ENCODE measurements at places on chromosomes 13 and 19.
A peak's percentile ranks its signal among the peaks of the same experiment; 100 is the strongest.

DNA sequence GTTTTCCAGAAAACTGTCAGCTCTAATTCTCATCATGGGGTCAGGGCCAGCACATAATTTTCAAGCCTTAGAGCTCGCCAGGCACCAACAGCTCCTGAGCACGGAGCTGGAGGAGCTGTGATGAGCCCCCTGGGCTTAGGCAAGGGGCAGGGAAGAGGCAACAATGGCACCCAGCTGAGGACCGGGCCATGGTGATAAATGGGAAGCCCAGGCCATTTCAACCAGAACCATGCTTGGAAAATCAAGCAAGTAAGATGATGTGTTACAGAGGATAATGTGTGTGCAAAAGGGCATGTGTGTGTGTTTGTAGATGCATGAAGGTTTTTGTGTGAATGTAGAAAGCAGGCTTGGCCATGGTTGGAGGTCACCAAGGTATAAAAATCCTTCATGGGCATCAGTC is 66.8 kb upstream of the UBAC2 start:
- DNase-seq = no peak

- DNase-seq = no peak
These were observed 34.9 kb upstream of the ZNF83 start for GRCh38 chr19:52673014-52673413.

- DNase-seq = no peak
These were observed 33.7 kb downstream of the VSTM1 start for GRCh38 chr19:54029930-54030490.

GRCh38 chr19:18251587-18252369 is 22.5 kb downstream of the IQCN start:
- DNase-seq = no peak

GRCh38 chr19:14006766-14007562 is 844 bp upstream of the RFX1 start:
- DNase-seq = no peak

GRCh38 chr19:10565028-10565566 is 713 bp downstream of the KRI1 start:
- DNase-seq = no peak

DNA sequence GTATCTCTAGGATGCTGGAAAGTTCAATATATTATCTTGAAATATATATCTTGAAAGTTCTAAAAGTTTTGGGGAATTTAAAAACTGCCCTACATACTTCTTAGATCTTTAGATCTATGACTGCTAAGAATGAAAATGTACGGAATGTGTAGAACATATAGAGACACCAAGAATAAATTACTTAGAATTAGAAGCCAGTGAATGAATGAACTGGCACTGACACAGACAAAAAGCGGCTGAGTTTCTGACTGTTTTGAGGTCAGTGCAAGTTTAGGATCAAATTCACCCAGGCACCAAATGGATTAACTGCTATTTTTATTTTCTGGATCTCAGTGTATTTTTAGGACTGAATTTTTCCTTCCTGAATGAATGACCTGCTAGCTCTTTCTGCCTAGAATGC is 411.2 kb downstream of the KCTD12 start:
- no peak for DNase-seq

DNA sequence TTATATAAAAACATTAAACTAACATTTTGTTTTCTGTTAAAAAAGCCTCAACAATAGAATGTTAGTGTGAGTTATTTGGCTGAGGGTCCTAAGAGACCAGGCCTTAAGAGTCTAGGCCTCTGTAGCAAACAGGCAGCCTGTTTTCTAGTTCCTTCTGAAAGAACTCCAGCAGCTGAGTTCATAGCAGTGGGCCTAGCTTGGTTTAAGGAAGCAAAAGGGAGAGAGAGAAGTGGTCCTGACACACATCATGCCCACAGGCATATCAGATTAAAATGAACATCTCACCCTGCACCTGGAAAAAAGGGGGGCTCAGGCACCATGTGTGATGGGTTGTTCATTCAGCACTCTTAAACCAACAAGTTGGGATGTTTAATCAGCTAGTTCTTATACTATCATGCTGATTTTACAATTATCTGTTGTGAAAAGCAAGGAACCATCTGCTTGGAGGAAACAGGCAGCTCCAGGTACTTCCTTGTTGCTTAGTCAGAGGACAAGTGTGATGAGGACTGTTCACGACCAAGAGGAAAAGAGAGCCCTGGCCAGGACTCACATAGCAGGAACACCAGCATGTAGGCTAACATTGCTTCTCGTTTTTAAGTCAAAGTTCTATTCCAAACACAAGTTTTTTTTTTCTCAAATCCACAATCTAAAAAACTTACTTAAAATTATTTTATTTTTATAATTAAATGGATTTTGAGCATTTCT is 81.3 kb upstream of the FRY start:
- DNase-seq = no peak

DNA sequence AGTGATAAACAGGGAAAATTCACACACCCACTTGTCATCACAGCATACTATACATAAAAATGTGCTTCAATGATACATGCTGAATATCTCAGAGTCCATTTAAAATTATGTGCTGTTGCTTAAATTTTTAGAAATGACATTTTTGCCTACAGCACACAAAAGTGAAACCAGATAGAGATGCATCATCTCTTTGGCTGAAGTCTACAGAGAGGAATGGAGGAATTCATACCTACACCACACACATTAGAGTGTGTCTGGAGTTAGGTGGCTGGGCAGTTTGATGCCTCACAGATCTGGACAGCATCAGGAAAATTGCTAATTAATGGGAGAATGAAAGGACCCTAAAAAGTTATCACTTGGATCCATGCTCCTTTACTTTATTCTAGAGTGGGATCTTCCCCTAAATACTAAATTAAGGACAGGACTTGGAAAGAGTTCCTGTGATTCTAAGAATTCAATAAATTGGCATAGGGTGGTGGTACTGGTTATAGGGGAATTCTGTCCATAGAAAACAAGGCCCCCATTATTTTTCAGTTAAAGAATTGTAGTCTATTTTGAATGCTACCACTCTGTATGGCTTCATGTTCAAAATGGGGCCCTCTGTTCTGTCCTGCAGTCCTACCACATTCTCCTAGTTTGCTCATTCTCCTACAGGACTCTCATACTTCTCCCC is 41.3 kb downstream of the RCBTB2 start:
- DNase-seq = no peak

- no peak for DNase-seq
These were observed 42.1 kb downstream of the PTPRS start for GRCh38 chr19:5298471-5298901.

GRCh38 chr19:9877780-9878510 is 42.8 kb downstream of the PIN1 start:
- no peak for DNase-seq

DNA sequence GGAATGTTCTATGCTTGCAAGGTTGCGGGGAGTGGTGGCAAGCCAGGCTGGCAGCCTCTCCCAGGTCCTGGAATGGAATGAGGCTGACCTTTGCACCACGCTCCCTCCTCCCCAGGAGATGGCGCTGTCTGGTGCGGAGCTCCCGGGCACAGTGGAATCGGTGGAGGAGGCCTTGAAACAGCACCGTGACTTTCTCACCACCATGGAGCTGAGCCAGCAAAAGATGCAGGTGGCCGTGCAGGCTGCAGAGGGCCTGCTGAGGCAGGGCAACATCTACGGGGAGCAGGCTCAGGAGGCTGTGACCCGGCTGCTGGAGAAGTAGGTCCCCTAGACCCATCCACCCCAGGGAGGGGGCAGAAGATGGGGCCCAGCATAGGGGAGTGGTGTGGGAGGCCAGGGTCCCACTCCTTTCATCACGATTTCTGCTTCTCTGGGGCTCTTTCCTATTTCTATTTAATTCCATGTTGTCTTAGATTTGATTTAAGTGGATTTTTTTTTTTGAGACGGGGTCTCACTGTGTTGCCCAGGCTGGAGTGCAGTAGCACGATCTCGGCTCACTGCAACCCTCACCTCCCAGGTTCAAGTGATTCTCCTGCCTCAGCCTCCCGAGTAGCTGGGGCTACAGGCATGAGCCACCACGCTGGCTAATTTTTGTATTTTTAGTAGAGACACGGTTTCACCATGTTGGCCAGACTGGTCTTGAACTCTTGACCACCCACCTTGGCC is 53.2 kb upstream of the SHKBP1 start:
- no peak for DNase-seq

- DNase-seq = no peak
These were observed 231.1 kb upstream of the SERP2 start for GRCh38 chr13:44142540-44142867.

DNA sequence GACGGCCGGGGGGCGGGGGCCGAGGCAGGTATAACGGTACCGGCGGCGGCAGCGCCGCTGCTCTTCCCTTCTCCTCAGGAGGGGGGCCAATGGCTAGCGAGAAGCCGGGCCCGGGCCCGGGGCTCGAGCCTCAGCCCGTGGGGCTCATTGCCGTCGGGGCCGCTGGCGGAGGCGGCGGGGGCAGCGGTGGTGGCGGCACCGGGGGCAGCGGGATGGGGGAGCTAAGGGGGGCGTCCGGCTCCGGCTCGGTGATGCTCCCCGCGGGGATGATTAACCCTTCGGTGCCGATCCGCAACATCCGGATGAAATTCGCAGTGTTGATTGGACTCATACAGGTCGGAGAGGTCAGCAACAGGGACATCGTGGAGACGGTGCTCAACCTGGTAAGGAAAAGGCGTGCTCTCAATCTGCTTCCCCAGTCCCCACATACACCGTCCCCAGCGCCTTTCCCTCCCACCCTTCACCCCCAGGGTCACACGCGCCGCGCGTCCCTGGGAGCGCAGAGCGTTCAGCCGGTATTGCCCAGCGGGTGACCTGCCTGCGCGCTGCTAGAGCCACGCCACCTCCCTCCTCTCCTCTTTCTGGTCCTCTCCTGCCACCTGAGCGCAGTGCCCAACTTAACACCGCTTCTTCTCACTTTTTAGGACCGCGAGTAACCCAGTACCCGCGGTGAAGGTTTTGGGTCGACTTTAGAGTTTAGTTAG is 814 bp downstream of the NBEA start:
- DNase-seq = no peak

GRCh38 chr13:106883976-106884375 is 316.0 kb upstream of the ARGLU1 start:
- DNase-seq = no peak

DNA sequence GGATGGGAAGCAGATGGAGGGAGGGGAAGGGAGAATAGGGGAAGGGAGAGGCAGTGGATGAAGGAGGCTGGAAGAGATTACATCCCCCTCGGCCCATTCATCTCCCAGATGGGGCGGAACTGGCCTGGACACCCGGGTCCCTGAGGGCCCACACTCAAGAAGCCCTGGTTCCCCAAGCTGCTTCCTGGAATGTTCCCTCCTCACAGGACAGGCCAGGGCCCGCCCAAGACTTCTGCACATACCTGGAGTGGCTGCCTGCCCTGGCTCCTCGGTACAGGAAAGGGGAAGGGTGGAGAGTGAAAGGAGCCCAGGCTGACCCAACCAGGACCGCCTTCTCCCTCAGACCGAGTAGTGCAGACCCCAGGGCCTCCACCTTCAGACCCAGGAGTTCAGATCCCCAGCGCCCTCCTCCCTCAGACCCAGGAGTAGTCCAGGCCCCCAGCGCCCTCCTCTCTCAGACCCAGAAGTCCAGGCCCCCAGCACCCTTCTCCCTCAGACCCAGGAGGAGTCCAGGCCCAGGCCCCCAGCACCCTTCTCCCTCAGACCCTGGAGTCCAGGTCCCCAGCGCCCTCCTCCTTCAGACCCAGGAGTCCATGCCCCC is 489 bp downstream of the NTF4 start:
- no peak for DNase-seq

GRCh38 chr19:31531326-31531725 is 182.1 kb upstream of the TSHZ3 start:
- DNase-seq = no peak

GRCh38 chr13:105518086-105518485 is 1017.4 kb downstream of the EFNB2 start:
- peak; percentile 31 for DNase-seq

DNA sequence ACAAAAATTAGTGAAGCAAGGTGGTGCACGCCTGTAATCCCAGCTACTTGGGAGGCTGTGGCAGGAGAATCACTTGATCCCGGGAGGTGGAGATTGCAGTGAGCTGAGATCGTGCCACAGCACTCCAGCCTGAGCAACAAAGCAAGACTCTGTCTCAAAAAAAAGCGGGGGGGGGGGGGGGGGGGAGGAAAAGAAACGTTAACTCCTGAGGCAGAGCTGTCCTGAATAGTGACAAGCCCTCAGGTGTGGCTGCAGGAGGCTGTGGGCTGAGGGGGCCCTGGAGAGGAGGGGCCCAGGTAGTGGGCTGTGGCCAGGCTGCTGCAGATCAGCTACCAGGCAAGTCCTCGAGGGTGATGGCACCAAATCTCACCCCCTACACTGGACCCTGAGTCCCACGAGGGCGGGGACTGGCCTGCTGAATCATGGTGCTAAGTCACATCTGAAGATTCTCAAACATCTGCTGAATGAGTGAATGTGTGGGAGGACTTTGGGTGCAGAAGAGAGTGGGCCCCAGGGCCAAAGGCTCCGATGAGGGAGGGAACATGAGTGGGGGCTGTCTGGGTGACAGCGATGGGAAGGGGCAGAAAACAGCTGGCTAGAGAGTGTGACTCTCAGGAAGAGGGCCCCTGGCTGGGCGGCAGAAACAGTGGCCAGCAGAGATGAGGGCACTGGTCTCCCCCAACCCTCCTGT is 24.6 kb upstream of the ATP1A3 start:
- no peak for DNase-seq

GRCh38 chr13:40101708-40102359 is 446.4 kb downstream of the COG6 start:
- no peak for DNase-seq
